ENCODE measurements at places on chromosomes 7 and 10.

- DNase-seq, result peak; percentile 66
Observed at GRCh38 chr10:31083765-31084184, 52.1 kb upstream of the ZNF438 start.

GRCh38 chr10:15562578-15562977 lies 157.1 kb downstream of the ITGA8 start:
- no peak for DNase-seq

DNA sequence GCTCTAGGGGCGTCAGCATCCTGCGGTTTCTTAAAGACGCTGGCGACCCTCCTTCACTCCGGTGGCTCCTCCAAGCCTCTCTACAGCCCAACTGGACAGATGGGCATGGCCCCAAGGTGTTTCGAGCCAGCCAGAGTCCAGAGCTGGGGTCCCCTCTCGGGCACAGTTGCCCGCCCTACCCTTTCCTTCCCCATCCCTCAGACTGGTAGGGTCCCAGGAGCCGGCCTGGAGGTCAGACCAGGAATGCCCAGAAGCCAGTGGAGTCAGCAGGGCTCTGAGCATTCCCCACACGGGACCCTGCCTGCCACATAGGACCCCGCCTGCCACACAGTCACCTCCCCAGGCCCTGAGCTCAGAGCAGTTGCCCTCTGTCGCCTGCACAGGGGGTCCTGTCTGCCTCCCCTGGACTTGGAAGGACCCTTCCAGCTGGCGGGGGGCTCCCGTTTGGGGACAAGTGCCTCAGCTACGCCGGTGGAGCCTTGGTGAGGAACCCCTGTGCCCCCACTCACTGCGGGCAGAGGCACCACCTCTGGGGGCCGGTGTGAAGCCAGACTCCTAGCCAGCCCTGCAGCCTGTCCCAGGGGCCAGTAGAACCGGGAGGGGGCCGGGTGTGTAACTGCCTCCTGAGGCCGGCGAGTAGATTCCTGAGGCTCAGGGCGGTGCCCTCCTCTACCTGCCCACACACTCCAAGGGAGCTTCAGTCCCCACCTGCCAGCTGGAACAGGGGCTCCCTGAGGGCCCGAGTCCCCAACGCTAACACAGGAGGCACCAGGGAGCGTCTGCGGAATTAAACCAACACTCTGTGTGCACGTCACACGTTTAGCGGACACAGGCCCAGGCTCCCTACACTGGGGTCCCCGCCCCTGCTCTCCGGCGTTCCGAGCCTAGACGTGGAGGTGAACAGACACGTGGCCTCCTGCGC lies 19.4 kb upstream of the PDGFA start:
- DNase-seq, result peak; percentile 55

DNA sequence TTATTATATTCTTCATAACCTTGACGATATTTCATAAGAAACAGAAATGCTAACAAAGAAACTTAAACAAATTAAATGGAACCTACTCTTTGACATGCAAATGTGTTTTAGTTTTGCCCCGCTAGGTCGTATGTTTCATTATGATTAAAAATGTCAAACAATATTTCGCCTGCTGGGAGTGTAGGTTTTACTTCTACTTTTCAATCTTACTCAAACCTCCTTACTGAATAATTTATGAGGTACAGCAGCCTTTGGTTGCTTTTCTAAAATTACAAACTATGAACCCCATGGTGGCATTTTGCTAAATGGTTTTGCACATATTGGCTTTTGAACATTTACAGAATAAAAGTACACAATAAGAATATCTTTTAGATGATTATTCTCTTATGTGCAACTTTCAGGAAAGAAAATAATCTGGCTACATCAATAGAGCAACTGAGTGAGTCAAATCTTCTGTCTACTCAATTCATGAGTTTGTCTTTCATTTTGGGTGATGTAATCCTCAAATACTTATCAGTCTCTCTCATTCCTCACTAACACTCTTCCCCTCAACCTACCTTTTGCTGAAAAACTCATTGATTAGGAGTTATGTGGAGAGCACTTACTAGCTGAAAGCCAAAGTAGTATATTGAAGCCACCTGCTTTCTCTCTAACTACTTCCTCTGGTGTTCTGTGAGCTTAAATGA lies 1226.4 kb downstream of the XPNPEP1 start:
- DNase-seq, result no peak

- DNase-seq, result peak; percentile 53
Observed at GRCh38 chr10:69382382-69383117, 34.2 kb downstream of the TACR2 start.

DNA sequence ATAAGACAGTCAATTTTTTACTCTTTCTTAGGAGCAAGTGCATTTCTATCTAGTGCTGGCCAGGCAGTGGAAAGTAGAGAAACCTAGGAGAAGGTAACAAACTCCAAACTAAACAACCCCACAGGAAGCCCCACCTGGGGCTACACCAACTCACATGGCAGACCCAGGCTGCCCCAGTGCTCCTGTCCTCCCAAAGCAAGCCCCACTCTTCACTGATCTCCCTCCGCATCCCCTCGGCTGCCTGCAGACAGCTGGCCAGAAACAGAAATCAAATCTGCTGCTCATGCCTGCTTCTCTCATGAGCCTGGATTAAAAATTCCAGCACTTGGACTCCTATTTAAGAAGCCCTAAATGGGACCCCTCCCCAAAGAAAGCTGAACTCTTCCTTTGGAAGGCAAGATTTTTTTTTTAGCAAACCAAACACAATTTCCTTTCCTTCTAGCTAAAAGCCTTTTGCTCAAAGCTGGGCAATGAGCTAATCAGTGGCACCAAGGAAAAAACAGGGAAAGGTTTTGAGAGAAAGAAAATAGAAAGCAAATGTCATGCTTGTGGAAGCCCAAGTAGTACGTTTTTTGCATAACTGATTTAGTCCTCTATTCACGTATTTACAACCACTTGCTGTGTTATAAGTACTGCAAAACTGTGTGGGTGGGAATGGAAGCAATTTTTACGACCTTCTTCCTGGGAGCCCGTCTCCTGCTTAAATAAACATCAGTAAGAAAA lies 10.8 kb downstream of the PDE1C start:
- no peak for DNase-seq

DNA sequence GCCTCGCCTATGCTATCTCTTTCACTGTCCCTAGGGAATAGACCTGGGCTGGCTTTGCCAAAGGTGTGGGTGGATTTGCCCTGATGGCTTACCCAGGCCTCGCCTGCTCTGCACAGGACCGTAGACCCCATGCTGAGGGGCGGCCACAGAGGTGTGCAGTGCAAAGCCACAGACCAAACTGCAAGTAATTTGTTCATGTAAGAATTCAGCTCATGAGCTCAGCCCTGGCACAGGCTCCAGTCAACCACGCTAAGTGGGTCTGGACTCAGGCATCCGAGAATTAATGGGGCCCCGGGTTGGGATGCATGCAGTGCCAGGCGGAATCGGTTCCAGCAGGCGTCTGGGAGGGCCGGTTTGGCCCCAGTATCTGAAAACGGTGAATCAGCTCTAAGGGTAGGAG lies 445.2 kb downstream of the DNAJB6 start:
- peak; percentile 31 for DNase-seq

DNA sequence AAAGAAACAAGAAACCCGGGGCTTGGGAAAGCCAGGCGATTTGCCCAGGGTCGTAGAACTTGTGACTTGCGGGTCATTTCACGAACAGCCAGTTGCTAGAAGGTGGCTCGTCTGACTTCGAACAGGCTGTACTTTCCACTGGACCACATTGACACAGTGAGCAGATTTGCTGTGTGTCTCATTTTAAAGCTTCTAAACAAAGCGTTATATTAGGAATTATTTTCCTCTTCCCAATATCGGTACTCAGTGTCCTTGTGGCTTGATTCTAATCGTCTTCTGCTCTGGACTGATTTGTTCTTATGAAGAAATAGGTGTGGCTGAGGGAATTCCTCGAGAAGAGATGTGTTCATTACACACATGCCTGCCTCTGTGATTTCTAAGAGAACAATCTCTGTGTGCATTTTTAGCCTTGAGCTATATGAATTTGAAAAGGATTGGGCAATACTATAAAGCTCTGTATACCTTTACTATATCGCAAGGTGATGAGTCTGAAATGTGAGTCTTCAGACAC lies 150.0 kb upstream of the PRR15 start:
- DNase-seq, result no peak

- DNase-seq, result peak; percentile 80
Observed at GRCh38 chr7:99121496-99122021, 22.3 kb downstream of the SMURF1 start.

GRCh38 chr10:132602614-132603013 lies 65.0 kb downstream of the INPP5A start:
- DNase-seq, result no peak
